ENCODE measurements at places on chromosomes 2 and 18.

GRCh38 chr2:127122361-127123027 lies 15.5 kb upstream of the BIN1 start:
- no peak for DNase-seq

DNA sequence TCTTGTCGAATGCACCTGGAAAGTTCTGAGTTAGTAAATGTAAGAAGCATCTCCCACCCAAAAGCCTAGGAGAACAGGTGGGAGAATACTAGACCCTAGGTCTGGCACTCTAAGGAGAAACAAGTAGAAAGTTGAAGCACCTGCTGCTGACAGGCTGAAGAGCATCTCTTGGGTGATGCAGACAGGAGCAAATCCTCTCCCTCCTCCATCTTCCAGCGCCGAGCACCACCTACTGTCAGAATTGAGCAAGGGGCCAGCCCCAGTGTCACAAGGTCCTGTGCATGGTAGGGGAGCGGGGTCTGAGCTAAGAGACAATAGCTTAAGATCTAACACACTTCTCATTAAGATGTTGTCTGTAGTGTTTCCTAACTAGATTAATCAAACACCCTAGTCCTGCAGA lies 52.9 kb downstream of the HK2 start:
- DNase-seq, result no peak

DNA sequence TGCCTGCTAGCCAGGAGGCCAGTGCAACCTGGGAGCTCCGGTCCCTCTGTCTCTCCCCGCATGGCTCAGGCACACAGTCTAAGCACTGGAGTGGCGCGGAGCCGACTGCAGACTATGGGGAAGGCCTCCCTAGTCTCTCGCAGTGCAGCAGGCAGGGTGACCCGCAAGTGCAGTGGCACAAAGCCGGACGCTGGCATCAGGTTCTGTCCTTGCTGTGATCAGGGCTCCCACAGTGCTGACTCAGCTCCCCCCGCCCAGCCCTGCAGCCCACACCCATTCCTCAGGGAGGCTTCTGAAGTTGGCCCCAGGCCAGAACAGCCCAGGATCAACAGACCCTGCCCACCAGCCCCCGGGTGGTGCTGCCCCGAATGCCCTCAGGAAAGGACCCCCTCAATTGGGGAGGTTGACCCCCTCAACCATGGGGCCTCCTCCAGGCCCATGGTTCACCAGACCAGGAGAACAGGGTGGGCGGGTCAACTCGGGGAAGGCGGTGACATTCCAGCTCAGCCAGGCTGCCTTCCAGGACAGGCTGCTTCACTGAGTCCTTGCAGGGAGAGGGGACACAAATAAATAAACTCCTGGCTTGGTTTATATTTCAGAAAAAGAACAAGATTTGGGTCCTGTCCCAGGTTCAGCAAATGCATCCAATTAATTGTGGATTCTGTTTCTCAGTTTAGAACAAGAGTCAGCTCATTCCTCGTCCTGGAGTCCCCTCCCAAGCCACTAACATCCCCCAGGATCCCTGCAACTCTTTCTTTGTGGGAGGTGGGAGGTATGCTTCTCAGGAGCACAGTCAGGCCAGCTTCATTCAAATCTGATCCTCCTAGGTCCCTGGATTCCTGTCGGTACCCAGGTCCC lies 12.2 kb downstream of the BIN1 start:
- no peak for DNase-seq

GRCh38 chr2:169172914-169173313 lies 103.6 kb downstream of the DHRS9 start:
- no peak for DNase-seq

DNA sequence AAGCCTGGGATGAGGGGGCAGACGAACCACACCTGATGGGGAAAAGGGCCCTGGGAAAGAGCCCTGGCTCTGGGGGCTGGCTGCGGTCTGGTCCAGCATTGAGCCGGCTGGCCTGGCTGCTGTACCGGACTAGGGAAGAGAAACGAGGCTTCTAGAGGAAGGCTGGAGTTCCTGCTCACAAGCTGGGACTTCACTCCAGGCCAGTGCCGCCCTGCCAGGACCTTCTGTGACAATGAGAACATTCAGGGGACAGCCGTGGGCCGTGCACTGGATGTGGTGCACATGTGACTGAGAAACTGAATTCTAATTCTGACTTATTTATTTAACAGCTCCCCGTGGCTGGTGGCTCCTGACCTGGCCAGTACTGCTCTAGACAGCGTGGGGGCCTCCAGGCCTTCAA lies 269.3 kb downstream of the HDAC4 start:
- DNase-seq, result no peak

DNA sequence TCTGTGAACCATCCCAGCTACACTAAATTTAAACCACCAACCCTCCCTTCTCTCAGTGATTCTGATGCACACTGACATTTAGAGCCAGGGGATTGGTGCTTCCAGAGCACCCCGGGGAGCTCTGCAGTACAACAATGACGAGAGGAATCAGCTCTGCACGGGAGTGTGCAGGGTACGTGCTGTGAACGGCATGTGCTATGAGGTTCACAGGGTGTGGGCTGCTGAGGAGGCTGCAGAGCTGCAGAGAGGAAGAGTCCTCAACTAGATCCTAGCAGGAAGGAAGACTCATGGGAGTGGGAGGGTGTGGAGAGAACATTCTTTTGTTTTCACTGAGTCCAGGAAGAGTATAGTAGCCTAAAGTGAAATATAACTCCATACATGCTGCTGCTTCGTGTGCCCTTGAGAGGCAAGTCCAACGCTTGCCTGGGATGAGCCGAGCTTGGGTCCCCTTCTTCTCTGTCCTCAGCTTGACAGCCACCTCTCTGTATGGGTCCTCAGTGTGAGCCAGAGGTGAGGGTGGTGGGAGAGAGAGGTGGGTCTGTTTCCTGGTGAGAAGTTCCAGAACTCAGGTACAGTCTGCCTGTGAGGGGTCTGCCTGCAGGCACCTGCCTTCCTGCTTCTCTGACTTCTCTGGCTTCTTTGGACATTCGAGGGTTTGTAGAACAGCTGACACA lies 118.8 kb downstream of the CTIF start:
- DNase-seq, result no peak

GRCh38 chr2:30679426-30680088 lies 127.7 kb downstream of the CAPN13 start:
- DNase-seq, result no peak

DNA sequence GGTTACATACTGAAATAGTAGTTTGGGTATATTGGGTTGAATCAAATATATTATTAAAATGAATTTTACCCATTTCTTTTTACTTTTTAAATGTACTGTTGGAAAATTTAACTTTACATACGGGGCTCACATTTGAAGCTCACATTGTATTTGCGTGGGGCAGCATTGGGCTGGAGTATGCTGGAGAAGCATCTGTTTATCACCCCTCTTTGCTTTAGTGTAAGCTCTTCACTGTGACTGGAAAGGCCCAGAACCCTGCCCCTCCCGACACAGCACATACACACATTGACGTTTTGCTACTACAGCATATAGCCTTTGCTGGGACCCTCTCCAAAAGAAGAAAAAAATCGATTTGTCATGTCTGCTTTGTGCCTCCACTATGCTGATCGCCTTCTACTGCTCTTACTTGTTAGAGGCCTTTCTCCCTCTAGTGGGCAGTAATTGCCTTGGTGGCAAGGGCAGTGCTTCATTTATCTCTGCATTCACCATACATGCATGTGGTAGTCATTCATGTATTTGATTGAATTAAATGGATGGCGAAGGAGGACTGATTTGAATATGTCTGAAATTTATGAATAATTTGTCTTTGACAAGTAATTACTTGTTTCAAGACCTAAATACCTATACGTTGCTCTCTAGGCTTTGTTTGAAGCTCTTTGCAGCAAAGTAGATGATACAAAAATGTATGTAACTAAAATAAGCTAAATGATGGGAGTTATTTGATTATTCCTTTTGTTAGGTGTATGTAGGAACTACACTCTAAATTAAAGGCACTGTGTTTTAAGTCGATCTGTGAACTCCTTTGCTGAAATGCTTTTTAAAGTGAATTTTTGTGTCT lies 37.4 kb downstream of the VAPA start:
- DNase-seq, result peak; percentile 61

DNA sequence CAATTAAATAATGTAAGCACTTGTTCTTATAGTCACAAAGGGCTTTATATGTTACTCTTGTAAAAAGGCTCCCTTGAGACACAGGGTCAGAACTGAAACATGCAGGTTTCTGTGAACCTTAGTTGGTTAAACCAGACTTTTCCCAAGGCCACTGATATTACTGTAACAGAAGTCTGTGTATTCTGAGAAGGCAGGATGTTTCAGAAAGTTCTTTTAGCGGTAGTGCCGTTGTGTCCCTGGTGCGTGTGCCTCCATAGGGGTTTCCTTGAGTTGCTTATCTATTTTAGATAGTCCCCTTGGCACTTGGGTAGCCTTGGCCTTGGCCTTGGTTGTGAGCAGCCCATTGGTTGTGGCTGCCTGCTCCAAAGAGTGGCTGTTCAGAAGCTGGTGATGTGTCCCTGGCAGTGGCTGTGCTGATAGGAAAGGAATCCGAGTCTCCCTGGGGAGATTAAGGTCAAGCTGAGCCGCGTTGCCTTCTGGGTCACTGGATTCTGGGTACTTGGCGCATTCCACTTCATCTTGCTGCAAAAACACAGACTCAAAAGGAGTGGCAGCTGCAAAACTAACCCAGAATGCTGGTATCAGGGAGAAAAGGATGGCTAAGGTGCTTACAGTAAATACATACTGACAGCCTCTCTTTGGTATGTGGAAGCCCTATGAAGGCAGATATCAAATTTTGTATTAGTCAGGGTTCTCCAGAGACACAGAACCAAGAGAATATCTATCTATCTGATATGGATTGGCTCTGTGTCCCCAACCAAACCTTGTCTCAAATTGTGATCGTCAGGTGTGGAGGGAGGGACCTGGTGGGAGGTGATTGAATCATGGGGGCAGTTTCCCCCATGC lies 69.7 kb downstream of the FHOD3 start:
- no peak for DNase-seq

GRCh38 chr2:98771721-98772524 lies 41.0 kb upstream of the MGAT4A start:
- peak; percentile 51 for DNase-seq

- DNase-seq, result no peak
Measured at GRCh38 chr18:52700816-52701215, 360.8 kb downstream of the DCC start.

DNA sequence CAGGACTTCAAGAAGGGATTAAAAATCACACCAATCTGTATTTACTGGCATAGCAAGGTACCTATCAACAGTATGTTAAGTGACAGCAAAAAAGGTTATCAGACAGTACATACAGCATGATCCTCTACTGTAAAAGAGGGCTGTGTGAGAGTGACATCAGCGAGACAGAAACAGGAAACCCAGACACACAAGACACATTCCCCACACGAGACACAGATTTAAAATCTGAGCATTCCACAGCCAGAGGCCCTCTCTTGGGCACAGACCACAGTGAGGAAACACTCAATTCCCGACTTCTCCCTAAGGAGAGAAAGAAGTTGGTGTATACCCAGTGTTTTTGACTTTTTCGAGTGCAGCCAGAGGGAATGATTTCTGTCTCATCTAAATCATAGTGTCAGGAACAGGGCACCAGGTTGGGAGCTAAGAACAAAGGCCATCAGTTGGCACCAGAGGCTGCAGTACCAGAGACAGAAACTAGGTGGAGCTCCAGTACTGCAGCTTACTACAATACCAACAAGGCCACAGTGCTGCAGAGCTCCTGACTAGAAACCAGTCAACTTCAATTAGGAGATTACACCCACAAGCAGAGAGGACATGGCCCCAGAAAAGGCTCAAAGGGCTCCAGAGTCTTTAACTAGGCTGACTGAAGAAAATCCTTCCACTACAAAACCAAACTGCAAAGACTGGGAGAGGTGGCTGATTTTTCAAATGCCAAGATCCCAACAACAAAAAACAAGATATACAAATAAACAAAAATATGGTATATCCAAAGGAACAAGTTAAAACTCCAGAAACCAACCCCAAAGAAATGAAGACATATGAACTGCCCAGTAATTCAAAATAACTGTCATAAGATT lies 41.0 kb downstream of the UNC50 start:
- peak; percentile 92 for DNase-seq

- DNase-seq, result no peak
Measured at GRCh38 chr18:14925281-14925709, 177.3 kb downstream of the ANKRD30B start.

DNA sequence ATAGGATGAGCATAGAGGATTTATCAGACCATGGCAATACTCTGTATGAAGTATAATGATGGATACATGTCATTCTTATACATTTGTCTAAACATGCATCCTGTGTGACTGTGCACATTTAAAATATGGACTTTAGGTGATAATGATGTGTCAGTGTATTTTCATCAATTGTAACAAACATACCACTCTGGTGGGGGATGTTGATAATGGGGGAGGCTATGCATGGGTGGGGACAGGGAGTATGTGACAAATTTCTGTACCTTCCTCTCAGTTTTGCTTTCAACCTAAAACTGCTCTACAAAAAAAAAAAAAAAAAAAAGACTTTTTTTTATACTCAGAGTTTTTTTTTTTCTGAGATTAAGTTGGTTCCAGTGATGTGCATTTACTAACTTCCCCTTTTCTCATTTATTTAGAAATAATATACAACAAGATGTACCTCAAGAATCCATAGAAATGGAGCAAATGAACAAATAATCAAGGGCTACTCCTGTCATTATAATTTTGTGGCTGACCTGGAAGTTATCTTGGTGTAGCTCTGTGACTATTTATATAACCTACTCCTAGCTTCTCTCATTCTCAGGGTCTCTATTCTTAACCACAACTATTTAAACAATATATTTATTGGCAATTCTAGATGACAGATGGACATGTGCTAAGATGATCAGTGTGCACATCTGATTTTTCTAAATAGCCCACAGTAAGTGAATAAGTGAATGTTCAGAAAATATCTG lies 108.9 kb upstream of the ITGA4 start:
- peak; percentile 25 for DNase-seq

- no peak for DNase-seq
Measured at GRCh38 chr2:199458806-199459285, 1.1 kb upstream of the SATB2 start.

- peak; percentile 32 for DNase-seq
Measured at GRCh38 chr2:98607741-98608115, 584 bp downstream of the COA5 start.

- DNase-seq, result no peak
Measured at GRCh38 chr18:10459587-10459986, 5.2 kb downstream of the APCDD1 start.

GRCh38 chr2:177326591-177326990 lies 62.1 kb upstream of the NFE2L2 start:
- DNase-seq, result no peak

DNA sequence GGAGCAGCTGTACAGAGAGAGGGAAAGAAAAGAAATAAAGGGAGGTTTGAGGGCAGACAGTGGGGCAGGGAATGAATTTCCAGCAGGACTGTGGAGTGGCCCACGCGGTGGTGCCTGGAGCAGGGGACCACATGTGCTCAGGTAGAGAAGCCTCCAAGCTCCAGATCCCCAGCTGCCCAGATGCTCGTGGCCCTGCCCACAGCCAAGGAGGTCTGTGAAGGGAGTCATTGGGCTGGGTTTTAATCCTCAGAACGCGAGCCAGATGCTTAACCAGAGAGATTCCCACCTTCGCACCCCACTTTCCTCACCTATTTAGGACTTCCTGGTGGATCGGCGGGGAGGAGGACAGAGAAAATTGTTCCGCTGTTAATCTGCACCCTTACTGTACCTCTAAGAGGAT lies 369.4 kb downstream of the PARD3B start:
- no peak for DNase-seq
